SK-N-MC (cell line): ENCODE measurements at places on chromosomes 1 and 21.

GRCh38 chr1:23984417-23985186 lies 4.5 kb upstream of the SRSF10 start:
- no peak for DNase-seq

- DNase-seq = no peak
Measured at GRCh38 chr1:20603504-20604464, 14.9 kb downstream of the CDA start.

DNA sequence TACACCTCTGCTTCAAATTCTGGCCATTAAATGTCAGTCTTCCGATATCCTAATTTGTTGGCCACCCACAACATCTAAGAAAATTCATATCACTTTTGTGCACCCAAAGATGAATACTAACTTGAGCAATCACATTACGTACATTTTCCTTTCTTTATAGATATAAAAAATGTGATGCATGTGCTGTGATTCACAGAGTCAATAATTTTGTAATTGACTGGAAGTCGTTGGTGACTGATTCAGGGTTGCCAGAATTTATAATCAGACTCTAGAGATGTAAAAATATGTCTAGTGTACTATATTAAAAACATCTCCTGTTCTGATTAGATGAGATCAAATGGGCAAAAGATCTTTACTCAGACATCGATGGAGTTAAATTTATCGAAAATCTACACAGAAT lies 150.0 kb upstream of the KCTD3 start:
- DNase-seq = no peak

GRCh38 chr1:219659005-219659600 lies 46.2 kb upstream of the ZC3H11B start:
- no peak for DNase-seq

- DNase-seq = no peak
Measured at GRCh38 chr21:32233722-32234301, 45.0 kb downstream of the MIS18A start.

DNA sequence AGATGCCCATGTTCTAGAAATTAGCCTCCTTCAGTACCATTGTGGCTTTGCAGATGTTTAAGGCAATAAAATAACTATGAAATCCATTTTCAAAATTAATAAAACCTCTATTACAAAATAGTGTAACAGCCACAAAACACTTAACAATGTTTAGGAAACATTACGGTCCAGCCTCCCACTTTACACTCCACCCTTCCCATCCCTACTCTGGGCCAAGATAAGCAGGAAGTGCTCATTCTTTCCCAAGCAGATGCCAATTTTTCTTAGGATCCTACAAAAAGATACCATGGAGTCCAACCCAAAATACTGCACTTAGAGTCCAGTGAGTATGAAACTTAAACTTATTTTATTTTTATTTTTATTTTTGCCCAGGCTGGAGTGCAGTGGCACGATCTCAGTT lies 150.8 kb downstream of the NR5A2 start:
- DNase-seq = no peak

DNA sequence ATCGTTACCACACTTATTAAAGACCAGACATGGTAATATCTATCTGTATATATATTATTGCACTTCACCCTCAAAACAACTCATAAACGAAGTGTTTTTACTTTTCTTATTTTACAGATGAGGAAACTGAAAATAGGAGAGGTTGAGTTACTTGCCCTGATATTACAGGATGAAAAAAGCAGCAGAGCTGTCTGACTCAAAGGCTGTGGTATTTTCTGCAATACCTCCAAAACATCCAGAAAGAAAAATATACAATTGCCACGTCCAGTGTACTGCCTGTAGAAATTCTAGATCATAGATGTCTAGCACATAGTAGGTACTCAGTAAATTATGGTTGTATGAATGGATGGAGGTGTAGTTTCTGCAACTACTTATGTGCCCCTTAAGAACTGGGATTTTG lies 5.2 kb upstream of the TARBP1 start:
- no peak for DNase-seq

DNA sequence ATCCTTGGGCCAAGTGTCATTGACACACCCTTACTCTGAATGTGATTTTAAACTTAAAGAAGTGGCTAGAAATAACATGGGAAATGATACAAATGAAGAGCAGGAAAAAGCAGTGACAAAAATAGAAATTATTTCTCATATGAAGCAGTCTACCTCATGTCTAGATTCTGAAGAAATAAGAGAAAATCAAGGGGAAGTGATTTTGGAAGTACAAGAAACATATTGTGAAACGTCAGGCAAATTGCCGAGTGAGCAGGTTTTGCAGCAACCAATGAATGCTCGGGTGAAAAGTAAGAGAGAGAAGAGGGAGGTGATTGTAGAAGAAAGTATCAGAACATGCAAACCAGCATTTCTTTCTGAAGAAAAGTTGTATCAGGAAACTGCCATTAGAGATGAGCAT lies 130.7 kb downstream of the MACF1 start:
- DNase-seq = no peak

GRCh38 chr1:64810001-64810400 lies 65.1 kb downstream of the RAVER2 start:
- DNase-seq = no peak

- DNase-seq = no peak
Measured at GRCh38 chr1:16005597-16005996, 1.6 kb downstream of the SRARP start.

- DNase-seq = no peak
Measured at GRCh38 chr1:30036229-30036547, 687.2 kb downstream of the MATN1 start.

GRCh38 chr21:37668462-37669239 lies 247.6 kb downstream of the KCNJ6 start:
- no peak for DNase-seq

GRCh38 chr1:232872738-232873137 lies 67.5 kb downstream of the MAP10 start:
- DNase-seq = no peak

DNA sequence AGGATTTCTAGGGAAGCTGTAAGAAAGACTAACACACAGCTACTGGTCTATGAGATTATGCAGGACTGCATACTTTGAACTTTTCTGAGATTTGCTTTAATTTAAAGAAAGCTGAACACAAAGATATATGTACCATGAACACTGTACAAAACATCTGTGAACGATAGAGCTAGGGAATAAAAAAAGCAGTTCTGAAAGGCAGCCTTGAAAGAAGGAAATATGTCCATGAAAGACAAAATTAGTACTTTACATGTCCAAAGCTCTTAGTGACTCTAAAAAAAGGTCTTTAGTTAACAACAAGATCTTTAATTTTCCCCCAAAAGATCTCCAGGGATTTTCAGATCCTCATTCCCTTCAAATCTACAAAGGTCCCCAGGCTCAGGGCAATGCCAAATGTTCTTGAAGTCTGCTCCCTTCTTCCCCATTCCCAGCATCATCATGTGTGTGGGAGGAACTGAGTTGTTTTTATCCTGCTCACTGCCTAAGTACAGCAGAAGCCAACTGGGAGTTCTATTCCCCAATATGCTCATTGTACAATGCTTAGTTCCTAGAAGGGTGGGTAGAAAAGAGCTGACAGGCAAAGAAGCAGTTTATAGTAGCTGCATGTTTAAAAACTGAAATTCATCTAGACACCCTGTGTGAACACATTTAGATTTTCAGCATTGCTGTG lies 60.1 kb upstream of the PTCH2 start:
- DNase-seq = no peak

- DNase-seq = no peak
Measured at GRCh38 chr1:76433526-76433925, 359.0 kb downstream of the ST6GALNAC3 start.

GRCh38 chr1:226606311-226607267 lies 58.0 kb downstream of the STUM start:
- no peak for DNase-seq

GRCh38 chr1:169327875-169328274 lies 39.7 kb downstream of the NME7 start:
- no peak for DNase-seq

- no peak for DNase-seq
Measured at GRCh38 chr1:46102769-46103476, 29.5 kb downstream of the PIK3R3 start.

GRCh38 chr1:56545711-56546110 lies 33.7 kb downstream of the PLPP3 start:
- no peak for DNase-seq

GRCh38 chr21:33687634-33688033 lies 45.3 kb downstream of the ITSN1 start:
- DNase-seq = no peak

GRCh38 chr1:234089396-234089795 lies 184.9 kb downstream of the SLC35F3 start:
- DNase-seq = no peak

DNA sequence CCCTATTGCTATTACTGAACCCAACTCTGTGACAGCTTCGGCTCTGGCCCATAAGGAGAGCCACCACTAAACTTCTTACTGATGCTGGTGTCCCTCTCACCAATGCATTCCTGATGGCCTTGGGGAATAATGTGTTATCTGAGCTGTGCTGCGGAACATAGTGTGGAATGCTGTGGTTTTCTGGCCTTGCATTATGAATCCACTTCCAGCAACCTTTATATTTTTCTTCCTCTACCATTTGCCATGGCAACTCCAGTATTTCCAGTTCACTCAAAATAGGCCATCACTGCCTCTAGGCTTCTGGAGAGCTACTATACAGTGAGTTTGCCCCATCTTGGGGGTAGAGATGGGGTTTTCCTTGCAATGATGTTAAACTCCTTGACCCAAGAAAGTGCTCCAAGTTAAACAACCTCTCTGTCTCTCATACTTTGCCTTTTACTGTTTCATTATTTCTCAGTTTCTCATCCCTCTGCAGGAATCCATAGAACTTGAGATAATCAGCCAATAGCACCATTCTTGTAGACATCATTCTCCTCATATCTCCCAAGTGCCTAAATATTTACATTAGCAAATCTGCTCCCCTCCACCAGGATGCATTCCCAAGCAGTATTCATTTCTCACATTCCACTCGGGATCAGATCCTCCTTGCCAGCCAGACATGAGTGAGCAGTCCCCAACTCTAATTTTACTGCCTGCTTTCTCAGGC lies 11.1 kb upstream of the RAVER2 start:
- DNase-seq = no peak

- DNase-seq = peak; percentile 24
Measured at GRCh38 chr1:245599371-245600174, 444.8 kb downstream of the KIF26B start.

GRCh38 chr1:183310753-183311479 lies 107.3 kb downstream of the NMNAT2 start:
- DNase-seq = no peak

- DNase-seq = no peak
Measured at GRCh38 chr1:221801251-221801661, 59.4 kb upstream of the DUSP10 start.

DNA sequence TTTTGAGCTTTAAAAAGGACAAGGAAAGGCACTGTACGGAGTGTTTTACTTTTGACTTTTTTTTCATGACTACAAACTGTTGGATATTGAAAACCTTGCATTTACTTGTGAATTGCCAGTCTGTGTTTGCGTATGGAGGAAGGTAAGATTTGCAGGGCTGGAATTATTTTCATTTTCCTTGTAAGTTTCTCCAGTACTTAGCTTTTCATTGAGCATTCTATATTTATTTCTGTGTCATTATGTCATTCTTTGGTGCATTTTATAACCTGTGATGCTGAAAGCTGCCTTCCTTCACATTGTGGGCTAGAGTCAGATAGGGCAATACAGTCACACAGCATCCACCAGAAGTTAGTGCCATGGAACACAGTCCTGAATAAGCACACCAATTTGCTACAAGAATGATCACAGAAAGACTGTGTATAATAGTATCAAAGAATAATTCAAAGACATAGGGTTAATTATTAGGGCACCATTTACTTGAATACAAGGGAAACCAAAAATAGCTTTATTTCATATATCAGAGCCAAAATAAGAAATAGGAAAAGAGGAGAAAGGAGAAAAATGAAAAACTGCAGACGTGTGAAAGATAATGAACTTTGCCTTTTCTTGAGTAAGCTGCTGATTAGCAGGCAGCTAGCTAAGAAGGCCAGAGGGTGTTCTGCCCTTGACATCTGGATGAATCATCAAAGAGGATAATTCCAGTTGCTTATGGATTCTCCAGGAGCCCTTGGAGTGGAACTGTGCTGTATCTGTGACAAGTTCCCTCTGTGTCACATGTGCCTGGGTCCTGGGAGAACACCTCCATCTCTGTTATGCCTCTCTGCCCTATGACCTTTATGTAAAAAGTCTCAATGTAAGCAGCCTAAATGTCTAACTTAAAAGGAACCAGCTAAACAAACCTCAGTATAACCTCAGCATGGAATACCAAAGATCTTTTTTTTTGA lies 8.0 kb upstream of the FAM20B start:
- DNase-seq = no peak

GRCh38 chr1:170262276-170262939 lies 116.6 kb downstream of the NTMT2 start:
- no peak for DNase-seq

- DNase-seq = no peak
Measured at GRCh38 chr1:242827538-242827937, 303.0 kb upstream of the PLD5 start.

GRCh38 chr1:226397011-226397926 lies 10.6 kb downstream of the PARP1 start:
- no peak for DNase-seq

DNA sequence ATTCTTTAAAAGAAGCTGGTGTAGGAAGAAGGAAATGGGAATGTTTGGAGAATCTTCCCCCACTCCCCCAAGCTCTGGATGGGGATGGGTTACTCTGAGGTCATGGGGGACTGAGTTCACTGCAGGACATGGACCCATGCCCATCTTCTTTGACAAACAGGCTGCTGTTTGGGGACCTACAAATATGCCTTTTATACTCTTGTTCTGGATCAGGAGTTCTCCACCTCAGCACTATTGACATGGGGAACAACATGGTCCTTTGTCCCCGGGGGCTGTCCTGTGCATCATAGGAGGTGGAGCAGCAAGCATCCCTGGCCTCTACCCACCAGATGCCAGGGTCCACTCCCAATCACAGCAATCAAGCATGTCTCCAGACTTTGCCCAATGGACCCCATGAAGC lies 365.8 kb upstream of the C1orf174 start:
- DNase-seq = no peak

GRCh38 chr21:38080888-38081287 lies 164.6 kb upstream of the KCNJ6 start:
- DNase-seq = no peak

GRCh38 chr1:7287013-7287412 lies 484.1 kb upstream of the VAMP3 start:
- DNase-seq = no peak

DNA sequence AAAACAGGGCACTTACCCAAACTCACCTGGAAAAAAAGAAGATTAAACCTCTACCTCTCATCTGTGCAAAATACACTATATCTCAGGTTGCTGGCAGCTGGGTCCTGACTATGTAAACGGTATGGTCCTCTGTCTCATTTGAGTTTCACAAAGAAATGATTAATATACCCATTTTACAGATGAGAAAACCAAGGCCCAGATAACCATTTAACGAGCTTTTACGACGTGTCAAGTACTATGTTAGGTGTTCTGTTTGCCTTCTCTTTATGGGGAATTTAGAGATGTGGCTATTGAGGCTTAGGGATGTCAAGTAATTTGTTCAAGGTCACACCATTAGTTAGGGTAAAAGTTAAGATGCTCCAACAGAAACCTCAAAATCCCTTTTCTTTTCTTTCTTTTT lies 140.4 kb upstream of the USP24 start:
- DNase-seq = no peak
